ENCODE measurements at places on chromosomes 16 and 17. TPM values are rescaled to one million over a fixed set of nuclear protein-coding genes. Genes with fewer than 3 reads are reported as not detected.

DNA sequence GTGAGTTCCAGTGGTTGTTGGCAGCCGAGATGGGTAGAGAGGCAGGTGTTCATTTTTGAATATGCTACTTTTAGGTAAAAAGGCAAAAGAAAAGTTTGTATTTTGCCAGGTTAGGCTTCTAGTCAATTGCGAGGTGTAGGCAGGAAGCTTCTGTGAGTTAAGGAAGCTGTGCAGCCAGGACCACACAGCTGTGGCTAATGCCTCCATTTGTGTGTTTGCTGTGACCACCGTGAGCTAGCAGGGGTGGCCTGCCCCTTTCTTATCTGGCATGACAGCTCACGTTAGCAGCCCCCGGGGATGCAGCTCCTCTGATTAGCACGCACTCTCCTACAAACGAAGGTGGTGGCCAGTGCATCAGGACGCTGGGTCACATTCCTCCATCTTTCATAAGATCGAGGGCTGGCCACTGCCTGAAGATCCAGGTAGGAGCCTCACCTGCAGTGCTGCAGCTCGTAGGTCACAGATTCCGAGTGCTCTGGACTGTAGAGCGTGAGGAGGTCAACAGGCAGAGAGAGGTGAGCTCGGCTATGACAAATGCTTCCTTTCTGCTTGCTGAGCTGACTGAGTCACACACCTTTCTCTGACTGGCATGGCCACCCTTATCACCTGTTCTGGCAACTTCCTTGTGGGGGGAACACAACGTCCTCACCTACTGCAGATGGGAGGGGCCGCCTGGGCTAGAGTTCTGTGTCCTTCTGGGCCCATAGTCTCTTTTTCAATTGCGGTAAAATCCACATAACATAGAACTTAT, 244.4 kb downstream of the HS3ST3B1 start:
- DNase-seq, result peak; percentile 54

DNA sequence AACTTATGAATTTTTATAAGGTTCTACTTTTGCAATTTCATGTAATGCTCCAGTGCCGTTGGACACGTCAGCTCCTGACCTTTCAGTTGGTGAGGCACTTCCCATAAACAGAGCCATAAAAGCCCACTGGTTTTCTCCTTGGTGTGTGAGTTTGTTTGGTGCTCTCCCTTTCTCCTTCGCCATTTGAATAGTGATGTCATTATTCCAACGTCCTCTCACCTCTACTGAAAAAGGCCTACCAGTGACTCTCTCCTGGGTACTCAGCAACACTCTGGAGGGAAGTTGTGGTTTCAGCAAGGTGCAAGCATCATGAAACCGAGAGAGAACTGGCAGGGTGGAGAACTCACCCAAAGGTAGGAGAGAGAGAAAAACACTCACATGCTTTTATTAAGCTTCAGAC, 29.6 kb upstream of the HNF1B start:
- no peak for DNase-seq

DNA sequence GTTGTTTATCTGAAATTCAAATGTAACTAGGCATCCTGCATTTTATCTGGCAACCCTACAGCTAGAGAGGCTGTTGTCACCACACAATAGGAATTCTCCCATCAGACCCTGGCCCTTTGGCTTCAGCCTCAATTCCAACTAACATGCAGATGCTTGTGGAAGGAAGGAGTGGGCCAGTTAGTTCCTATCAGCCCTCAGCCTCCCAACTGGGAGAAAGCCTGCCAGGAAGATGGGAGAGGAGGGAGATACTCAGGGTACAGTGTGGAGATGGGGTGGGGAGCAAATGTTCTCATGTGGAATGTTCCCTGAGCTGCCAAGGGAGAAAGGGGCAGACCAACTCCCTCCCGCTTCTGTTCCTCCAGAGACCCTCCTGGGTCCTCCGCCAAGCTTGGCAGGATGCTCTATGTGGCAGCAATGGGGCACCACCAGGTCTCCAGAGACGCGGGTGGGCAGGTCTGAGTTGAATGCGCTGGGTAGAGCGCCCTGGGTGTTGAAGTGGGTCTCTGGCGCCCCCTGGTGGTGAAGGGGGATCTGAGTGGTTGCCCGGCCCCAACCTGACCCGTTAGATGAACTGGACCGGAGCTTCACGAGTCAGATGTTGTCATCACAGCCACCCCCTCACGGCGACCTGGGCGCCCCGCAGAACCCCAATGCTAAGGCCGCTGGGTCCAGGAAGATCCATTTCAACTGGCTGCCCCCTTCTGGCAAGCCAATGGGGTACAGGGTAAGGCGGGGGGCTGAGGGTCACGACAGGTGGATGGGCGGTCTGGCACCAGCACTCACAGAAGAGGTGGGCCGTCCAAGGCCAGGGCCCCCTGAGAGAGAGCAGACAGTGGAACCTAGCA, 15.2 kb downstream of the GALK1 start:
- peak; percentile 89 for DNase-seq

- no peak for DNase-seq
Measured at GRCh38 chr17:8557176-8557806, 73.2 kb downstream of the MYH10 start.

DNA sequence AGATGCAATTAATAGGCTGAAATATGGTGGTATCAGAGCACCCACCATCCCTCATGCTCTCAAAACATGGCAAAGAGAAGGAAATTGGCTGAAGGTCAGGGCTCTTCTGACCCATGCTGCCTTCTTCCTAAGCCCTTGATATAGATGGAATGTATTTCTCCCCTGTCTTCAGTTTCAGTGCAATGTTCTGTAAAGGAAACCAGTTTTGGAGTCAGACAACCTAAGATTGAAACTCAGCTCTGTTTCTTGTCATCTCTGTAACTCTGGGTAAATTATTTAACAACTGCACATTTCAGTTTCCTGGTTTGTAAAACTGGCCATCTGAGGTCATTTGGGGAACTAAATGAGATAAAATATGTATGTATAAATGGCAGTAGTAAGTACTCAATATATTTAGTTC, 243.9 kb downstream of the CA10 start:
- DNase-seq, result no peak

GRCh38 chr17:63496663-63497400, 20.0 kb downstream of the ACE start:
- DNase-seq, result no peak

- DNase-seq, result no peak
Measured at GRCh38 chr16:78576941-78577340, 477.5 kb downstream of the WWOX start.

The USP36 gene
- 17.7 TPM for total RNA-seq

- DNase-seq, result no peak
Measured at GRCh38 chr16:2231016-2231931, 5.0 kb upstream of the DNASE1L2 start.

DNA sequence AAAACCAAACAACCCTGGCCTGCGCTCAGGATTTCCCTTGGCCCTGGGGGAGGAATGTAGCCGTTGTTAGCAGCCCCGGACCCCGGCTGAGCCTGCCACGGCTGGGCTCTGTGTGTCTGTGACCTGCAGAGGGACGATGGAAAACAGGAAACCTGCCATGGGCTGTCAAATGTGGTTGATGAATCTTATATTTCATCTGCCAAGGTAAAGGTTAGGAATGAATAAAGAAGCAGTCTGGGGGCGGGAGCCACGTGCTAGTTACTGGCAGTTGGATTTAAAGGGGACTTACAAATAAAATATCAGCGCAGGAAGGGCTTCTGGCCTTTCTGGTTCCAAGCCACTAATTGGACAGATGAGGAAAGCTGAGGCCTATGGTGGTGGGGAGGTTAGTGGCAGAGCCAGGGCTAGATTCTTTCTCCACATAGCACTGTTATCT, at the start of gene KRT23:
Gene KRT23, minus strand, starts transcription at position 263 of the 436 bp plus-strand sequence. CDS start 1,043 bp downstream, outside the sequence.
- no peak for DNase-seq

The CCL16 gene
- total RNA-seq, result not detected

The CDH1 gene
- total RNA-seq, result 190 TPM

The GPR179 gene
- total RNA-seq, result 0.03 TPM

- DNase-seq, result peak; percentile 68
Measured at GRCh38 chr17:72749119-72749572, 343.3 kb downstream of the SLC39A11 start.

- DNase-seq, result no peak
Measured at GRCh38 chr16:4676831-4677230, 16.5 kb upstream of the NUDT16L1 start.

The TM4SF5 gene
- 20.8 TPM for total RNA-seq
